ENCODE measurements at places on chromosomes 4 and X. TPM values are rescaled to one million over a fixed set of nuclear protein-coding genes. Genes with fewer than 3 reads are reported as not detected.

FREM3 gene
- not detected for total RNA-seq

DNA sequence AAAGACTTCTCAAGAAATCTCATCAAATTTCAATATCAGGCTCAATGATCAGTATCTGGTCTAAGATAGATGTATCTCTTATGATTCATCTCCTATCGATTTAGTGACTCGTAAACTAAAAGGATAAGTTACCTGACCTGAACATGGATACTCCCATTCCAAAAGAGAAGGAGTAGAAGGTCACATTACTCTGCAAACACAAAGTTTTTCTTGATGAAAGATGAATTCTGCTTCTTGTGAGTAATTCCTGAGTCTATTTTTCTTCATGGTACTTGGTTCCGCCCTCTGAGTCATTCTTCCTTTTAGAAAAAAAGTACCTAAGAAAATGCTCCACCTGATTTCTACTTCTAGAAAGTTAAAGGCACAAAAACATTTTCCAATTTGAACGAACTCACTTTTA lies 223.1 kb upstream of the SLIT2 start:
- H3K4me3 ChIP-seq = no peak overlapping the region
- H3K36me3 ChIP-seq = no peaks in the 10 kb centered on the region
- no peaks in the 10 kb centered on the region for H3K4me1 ChIP-seq
- no peak for DNase-seq

TRIM60 gene
- total RNA-seq = not detected

- no peak overlapping the region for H3K4me3 ChIP-seq
- H3K27me3 ChIP-seq = no peaks in the 10 kb centered on the region
- no peaks in the 10 kb centered on the region for H3K36me3 ChIP-seq
- no peak for DNase-seq
These were observed 112.7 kb downstream of the PPP4R3C start for GRCh38 chrX:27350476-27350875.

ARHGEF9 gene
- total RNA-seq = 20.4 TPM

GRCh38 chr4:82519072-82519471 lies 42.7 kb downstream of the TMEM150C start:
- no peaks in the 10 kb centered on the region for H3K36me3 ChIP-seq
- H3K27ac ChIP-seq = peak overlapping the region; percentile 73
- no peaks in the 10 kb centered on the region for H3K27me3 ChIP-seq
- H3K4me3 ChIP-seq = no peak overlapping the region
- no peak for DNase-seq

DNA sequence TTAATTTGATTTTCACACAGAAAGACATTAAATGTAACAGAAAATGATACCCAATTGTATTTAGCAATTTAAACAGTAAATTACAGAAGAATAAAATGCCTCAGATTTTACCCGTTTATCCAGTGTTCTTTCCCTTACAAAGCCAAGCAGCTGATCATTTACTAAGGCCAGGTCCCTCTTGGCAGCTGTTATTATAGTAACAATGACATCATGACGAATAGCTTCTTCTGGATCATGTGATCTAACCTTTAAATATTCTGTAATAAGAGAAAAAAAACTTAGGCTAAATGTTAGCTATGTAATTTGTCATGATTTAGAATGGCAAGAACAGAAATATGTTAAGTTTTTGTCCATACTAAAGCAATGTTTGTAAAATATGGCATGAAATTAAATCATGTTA lies 69.4 kb downstream of the PDS5A start:
- no peak for DNase-seq
- H3K4me3 ChIP-seq = no peak overlapping the region
- H3K27ac ChIP-seq = no peak overlapping the region
- H3K4me1 ChIP-seq = no peaks in the 10 kb centered on the region

DNA sequence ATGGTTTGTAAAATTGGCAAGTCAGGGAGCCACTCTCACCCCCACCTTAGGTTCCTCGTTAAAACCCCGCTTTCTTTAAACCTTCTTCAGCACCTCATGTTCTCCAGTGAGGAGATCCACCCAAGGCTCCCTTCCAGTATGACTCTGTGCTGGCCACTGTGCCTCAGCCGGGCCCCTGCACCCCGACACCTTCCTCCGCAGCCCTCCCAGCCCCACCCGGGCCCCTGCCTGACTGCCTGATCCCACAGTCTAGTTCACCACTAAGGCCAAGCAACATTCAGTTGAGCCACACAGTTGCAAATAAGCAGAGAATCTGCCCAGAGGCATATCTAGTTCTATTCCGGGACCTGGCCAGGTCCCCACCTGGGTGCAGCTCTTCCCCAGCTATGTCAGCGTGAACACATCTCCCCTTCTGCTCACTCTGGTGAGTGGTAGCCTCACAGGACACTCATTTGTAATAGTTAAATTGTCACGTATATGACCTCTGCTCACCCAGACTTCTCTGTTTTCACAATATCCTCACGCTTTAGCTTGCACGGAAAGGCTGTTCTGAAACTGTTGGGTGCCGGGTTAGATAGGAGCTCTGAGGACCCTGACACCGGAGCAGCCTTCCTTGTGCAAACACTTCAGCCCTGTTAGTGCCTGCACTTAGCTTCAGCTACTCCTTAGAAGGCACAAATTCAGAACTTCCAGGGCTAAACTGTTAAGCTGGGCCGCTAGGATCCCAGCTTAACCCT lies 146.8 kb downstream of the DCTD start:
- no peak overlapping the region for H3K27ac ChIP-seq
- no peaks in the 10 kb centered on the region for H3K4me1 ChIP-seq
- peaks cover 11% of the 10 kb centered on the region for H3K36me3 ChIP-seq
- no peak overlapping the region for H3K4me3 ChIP-seq

- peaks cover 23% of the 10 kb centered on the region for H3K4me1 ChIP-seq
- H3K4me3 ChIP-seq = no peak overlapping the region
- no peak overlapping the region for H3K27ac ChIP-seq
- peaks cover 4% of the 10 kb centered on the region for H3K36me3 ChIP-seq
These were observed 831.9 kb downstream of the TRIML1 start for GRCh38 chr4:188971125-188971524.

DNA sequence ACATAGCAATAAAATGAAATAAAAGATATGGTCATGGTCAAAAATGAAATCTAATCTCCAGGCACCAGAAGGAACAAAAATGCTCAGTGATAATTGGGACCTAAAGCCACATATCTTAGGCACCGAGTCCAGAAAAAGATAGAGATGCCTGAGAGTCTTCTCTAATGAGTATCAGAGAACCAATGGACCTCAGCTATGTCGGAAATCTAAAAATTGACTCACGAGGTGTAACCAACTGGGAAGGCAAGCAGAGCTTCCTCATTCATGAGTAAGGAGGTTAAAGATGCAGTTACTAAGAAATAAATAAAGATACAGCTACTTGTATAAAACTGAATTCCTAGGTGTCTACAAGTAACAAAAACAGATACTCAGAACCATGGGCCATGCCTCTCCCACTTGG lies 72.1 kb downstream of the KLHL34 start:
- no peaks in the 10 kb centered on the region for H3K4me1 ChIP-seq
- H3K27ac ChIP-seq = no peak overlapping the region
- no peak for DNase-seq
- H3K4me3 ChIP-seq = no peak overlapping the region
- H3K27me3 ChIP-seq = no peaks in the 10 kb centered on the region
- peaks cover 21% of the 10 kb centered on the region for H3K36me3 ChIP-seq
